ENCODE measurements at places on chromosomes 12 and 14. TPM values are rescaled to one million over a fixed set of nuclear protein-coding genes. Genes with fewer than 3 reads are reported as not detected.

The MCRS1 gene
- 56.7 TPM for polyA plus RNA-seq

The SDSL gene
- polyA plus RNA-seq = 26.2 TPM

The TBC1D30 gene
- 4.7 TPM for polyA plus RNA-seq

The SLCO1B1 gene
- polyA plus RNA-seq = not detected

The POTEM gene
- polyA plus RNA-seq = not detected

The OTOGL gene
- not detected for polyA plus RNA-seq

GRCh38 chr12:118033323-118033722, 16.8 kb downstream of the RFC5 start:
- no peak for DNase-seq

DNA sequence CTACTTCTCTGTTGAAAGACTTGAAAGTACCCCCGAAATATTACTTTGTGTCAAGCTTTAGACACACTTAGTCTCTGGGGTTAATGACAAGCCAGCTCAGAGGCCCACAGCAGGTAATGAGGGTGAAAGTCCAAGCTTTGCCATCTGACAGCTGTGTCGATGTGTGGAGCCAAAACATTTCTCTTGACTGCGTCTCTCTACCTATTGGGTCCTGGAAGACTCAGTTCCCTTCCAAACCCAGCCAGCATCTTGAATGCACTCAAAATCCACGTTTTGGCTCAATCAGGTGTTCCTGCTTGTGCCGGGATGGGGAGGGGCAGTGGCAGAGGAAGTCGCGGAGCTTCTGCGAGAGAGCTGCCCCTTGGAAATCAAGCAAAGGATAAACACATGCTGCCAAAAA, 3.2 kb downstream of the PLXNC1 start:
- peak; percentile 87 for DNase-seq

GRCh38 chr12:88814779-88815178, 234.5 kb upstream of the KITLG start:
- no peak for DNase-seq

DNA sequence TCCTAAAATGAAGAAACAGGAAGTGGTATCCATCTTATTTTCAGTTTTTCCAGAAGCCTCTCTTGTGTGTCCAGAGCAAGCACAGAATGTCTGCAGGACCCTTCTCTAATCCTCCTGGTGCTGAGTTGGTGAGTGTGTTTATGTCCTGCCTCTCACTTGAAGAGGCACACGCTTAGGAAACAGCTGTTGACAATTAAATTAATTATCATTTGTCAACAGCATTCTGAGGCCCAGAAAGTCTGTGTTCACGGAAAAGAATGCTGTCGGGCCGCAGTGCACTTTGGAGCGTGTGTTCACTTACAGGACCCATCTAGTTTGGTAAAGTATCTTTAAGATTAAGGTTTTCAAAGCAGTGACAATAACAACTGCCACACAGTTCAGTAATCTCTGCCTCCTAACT, 70.5 kb downstream of the LMNTD1 start:
- DNase-seq = no peak

GRCh38 chr14:65329911-65330310, 82.6 kb upstream of the FUT8 start:
- DNase-seq = no peak

DNA sequence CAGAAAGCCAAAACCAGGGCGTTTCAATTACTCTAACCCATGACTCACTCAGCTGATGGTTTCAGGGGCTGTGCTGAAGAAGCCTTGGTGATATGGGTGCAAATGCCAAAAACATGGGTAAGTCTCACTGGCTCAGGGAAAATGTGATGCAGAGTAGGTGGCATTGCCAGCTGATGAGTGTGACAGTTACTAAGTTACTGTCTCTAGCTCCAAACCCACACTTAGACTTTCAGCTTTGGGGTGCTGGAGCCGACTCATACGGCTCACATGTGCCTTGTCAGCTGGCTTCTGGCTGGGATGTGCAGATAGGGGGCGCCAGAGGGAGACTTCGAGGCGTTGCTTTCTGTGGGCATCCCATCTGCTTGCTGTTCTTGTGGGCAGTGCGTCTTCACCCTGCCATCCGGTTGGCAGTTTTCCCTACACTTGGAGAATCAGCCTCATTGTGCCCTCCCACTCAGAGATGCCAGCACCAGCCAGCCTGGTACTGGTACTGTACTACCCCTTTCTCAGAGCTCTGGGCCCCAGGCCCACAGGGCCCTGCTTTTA, 11.1 kb upstream of the KRT7 start:
- peak; percentile 51 for DNase-seq

DNA sequence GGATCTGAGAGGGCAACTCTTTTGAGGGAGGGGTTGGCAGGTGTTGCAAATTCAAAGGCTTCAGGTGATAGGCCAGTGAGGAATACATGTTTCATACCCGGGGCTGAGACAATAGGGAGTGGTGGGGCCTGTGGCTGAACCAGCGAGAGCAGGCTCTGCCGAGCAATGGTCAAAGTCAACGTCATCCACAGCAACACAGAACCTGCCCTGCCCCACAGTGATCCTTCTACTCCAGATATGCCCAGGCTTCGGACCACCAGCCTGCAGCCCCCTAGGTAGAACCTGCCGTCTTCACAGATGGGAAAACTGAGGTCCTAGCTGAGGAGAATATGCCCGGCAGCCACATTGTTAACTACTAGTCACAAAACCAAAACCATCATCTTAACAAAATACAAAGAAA, 4.1 kb downstream of the SERPINA1 start:
- DNase-seq = no peak

- no peak for DNase-seq
Observed at GRCh38 chr12:19826980-19827550, 387.8 kb downstream of the AEBP2 start.

- no peak for DNase-seq
Observed at GRCh38 chr14:78829274-78829673, 659.1 kb downstream of the NRXN3 start.

DNA sequence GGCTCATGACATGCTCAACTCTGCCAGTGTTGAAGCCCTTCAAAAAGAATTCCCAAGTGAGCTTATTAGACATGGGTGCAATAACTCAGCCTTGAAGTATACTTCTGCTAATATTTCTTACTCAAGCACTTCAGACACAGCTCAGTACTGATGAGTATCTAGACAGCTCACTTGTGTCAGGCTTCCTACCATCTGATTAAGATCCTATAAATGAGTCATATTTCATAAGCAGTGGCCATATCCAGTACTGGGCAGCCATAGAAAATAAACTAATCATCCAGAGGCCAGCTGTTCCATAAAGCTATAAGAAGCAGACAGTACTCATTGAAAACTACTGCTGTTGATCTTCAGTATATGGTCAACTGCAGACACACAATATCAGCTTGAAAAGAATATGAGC, 12.9 kb downstream of the FSCB start:
- no peak for DNase-seq

GRCh38 chr14:57390806-57391516, 575 bp downstream of the NAA30 start:
- DNase-seq = peak; percentile 53

DNA sequence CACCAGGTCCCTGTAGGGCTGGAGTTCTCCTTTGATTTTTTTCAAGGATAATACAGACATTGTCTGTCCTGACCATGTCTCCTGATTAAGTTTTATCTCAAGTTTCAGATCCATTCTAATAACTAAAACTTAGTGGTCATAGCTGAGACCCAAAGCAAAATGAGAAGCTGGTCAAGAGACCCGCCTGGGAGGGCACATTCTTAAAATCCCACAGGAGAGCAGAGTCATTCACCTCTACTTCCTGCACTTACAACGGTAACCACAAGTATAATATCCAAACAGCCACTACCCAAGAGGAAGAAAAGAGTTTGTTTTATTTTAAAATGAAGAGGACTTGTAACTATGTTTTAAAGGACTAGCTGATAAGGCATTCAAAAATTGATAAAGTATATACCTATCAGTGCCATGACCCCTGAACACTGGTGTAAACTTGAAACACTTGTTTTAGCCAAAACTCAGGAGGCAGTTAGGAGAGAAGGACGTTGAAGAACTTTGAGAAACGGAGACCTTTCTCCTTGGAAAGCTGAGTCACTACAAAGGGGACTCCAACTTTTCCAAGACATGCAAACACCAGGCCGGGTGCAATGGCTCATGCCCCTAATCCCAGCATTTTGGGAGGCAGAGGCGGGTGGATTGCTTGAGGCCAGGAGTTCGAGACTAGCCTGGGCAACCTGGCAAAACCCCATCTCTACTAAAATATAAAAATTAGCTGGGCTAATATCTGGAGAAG, 478.2 kb downstream of the GLT1D1 start:
- no peak for DNase-seq

- DNase-seq = no peak
Observed at GRCh38 chr12:83099436-83099835, 412.7 kb downstream of the TMTC2 start.

- no peak for DNase-seq
Observed at GRCh38 chr14:68318828-68319227, 474.0 kb downstream of the ZFP36L1 start.

DNA sequence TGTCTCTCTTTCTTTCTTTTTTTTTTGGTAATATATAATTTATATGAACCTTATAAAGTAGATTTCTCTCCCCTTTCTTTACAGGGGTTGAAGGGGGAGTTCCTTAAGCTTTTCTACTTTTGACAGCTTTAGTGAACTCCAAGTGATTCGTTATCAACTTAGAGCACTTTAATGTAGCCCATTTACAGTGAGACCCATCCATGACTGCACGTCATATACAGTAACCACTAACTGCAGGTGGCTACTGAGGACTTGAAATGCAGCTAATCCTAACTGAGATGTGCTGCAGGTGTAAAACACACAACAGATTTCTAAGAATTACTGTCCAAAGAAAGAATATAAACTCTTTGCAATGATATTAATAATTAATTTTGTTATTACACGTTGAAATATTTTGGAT, 582 bp downstream of the LRRIQ1 start:
- DNase-seq = no peak

DNA sequence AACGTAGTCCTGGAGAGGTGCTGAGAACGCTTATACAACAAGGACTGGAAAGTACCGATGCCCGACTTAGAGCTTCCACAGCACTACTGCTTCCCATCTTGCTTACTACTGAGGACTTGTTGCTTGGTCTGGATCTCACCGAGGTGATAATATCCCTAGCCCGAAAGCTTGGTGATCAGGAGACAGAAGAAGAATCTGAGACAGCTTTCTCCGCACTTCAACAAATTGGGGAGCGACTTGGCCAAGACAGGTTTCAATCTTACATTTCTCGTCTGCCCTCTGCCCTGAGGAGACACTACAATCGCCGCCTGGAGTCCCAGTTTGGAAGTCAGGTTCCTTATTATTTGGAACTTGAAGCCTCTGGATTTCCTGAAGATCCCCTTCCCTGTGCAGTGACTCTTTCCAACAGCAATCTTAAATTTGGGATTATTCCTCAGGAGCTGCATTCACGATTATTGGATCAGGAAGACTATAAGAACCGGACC, 1.1 kb downstream of the TOGARAM1 start:
- DNase-seq = peak; percentile 9

DNA sequence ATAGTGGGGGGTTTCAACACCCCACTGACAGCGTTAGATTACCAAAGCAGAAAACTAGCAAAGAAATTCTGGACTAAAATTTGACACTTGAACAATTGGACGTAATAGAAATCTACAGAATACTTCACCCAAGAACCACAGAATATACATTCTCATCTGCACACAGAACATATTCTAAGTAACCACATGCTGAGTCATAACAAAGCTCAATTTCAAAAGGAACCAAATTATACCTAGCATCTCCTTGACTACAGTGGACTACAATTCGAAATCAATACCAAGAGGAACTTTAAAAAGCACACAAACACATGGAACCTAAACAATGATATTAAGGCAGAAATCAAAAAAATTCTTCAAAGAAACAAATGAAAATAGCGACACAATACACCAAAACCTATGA, 871.6 kb upstream of the MDGA2 start:
- no peak for DNase-seq

GRCh38 chr12:27008081-27008480, 6.1 kb downstream of the TM7SF3 start:
- no peak for DNase-seq
